ENCODE measurements at places on chromosomes 5 and 9.

DNA sequence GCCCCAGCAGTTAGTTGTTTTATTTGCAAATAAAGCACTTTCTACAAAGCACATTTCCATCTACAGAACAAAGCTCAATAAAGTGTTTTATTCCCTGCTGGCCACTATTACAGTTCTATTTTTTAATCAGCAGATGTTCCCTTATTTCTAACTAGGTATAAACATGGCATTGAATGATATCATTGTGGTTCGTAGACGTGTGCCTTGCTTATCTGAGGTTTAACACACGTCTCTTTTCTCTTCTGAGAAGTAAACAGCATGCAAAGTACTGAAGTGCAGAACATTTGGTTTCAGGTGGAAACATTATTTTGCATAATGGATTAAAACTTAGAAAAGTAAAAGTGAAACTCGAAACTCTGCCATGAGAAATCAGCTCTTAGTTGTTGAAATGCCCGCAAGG lies 1989.3 kb upstream of the WWC1 start:
- DNase-seq = no peak

- DNase-seq = no peak
These were observed 7.2 kb upstream of the TXNDC8 start for GRCh38 chr9:110344821-110345220.

DNA sequence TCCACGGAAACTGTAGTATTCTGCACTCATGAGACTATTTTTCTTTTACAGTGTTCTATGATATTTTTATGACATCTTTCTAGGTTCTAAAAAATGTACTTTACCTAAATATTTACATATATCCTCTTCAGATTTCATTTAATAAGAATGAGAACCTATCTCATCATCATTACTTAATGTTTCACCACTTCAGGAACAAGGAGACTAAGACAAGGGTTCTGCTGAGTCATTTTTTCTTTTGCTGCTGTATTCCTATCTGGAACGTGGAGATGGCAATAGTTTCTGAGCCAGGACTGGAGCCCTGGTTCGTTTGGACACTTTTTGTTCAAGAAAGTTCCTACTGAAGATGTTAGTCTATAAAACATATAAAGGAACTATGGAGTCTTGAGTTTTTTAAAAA lies 258.2 kb upstream of the MAP3K1 start:
- no peak for DNase-seq

DNA sequence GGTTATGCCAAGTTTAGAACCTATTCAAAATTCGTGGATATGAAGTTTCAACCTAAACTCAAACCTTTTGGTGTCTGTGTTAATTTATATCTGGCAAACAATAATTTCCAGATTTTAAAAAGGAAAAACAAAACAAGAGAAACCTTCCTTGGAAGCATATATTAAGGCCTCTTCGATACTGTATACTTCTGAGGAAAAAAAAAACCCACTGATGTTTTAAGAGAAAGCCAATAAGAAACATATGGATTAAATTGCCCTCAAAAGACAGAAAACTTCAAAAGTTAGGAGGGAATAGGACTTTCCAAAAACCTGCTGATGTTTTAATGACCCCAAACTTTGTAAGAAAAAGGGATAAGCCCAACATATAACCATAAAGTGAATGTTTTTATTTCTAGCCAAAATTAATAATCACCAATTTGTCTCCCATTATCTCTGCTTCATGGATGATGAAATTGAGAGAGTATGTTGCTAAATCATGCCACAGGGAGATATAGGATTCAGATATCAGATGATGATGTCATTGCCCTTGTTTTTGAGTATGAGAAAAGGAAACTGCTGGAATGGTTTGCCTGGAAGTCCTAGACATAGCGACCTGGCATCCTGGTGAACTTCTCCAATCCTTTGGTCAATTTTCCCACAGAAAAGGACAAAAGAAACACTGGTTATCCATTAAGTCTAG lies 423.9 kb downstream of the DMRT2 start:
- DNase-seq = no peak

DNA sequence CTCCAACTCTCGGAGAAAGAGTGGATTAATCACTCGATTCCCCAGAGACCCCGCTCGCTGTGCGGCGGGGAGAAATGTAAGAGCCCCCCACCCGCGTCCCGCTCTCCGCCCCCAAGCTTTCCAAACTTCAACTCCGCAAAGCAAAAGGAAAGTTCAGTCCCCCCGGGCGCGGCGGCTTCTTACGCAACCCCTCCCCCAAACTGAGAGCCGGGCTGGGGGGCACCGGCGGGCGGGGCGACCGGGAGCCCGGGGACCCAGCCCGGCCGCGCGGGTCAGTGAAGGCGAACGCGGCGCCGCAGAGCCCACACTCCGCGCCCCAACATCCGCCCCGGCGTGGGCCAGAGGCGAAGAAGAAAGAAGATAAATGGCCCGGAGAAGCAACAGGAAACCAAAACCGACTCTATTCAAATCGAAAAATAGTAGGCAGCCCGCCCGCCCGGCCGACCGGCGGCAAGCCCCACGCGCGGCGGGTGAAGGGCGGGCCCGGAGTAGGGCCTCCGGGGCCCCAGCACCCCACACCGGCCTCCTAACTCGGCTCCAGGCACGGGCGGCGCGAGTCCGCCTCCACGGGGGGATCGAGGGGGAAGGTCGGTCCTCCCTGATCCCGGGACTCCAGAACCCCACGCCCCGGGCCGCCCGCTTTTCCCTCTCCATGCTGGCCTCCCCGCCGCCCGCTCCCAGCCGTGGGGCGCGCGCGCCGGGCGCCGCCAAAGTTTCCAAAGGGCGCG lies 720 bp downstream of the NOTCH1 start:
- DNase-seq = no peak

DNA sequence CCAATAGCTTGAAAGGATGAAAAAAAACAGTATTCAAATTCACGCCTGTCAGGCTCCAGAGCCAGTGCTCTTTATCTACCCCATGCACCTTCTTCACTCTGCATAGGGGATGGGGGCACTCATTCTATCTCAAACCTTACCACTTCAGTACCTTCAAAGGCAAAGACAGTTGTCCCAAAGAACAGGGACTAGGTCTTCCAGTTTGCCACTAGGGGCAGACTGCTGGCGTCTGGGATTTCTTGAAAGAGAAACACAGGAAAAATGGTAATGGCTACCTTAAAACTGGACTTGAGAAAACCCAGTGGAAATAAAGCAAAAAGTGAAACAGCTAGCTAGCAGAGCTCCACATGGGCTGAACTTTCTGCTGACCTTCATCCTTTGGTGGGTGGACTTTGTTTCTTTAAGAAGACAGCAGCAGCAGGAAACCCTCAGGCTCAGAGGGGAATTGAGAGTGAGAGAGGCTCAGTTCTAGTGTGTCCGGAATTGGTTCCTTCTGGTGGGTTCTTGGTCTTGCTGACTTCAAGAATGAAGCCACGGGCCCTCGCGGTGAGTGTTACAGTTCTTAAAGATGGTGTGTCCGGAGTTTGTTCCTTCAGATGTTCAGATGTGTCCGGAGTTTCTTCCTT lies 41.0 kb upstream of the SLC36A1 start:
- no peak for DNase-seq

- peak; percentile 37 for DNase-seq
These were observed 64.0 kb upstream of the FYB1 start for GRCh38 chr5:39283231-39283818.

- no peak for DNase-seq
These were observed 8.6 kb downstream of the RUFY1 start for GRCh38 chr5:179558932-179559283.

DNA sequence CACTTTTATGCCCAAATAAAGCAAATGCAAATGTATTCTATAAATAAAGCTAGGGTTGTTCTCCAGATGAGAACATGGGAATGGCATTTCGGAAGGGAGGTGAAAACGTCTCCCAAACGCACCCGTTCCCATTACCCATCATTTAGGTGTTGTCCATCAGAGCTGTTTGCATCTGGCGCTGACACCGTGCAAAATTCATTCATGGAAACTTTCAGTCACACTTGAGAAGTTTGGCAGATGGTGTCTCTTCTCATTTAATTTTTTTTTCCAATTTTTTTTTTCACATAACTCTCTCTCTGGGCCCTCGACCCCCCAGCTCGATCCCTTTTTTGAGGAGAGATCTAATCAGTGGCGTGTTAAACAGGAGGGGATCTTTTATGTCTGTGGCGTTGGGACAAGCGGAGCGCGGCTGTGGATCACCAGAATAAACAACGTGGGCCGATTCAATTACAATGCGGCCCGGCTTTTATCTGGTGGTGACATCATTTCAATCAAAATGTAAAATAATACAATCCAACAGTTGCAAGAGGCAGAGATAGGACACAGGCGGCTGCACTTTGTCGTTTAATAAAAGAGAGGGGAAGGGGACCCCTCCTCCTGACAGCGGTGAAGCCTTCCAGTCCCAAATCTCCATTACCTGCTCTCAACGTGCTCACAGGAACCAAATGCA lies 246.1 kb upstream of the IRX4 start:
- DNase-seq = no peak

DNA sequence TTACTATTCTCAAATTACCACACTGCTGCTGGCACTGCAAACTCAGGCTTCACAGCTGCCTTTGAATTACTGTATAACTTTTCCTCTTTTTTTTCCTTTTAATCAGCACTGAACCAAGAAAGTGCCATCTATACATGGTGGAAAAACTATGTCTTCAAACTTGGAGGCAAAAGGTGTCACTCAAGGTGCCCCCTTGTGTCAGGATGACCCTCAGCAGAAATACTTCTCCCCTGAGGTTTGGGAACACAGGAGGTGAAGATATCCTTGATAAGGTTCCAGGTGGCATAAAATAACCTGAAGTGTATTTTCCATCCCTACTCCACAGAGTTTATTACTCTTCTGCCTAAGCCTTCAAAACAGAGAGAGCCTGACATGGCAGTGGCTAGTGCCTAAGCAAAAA lies 14.5 kb downstream of the FRMD3 start:
- no peak for DNase-seq
